Natural killer cell treated with Interleukin-12 subunit alpha and Interleukin-12 subunit beta and Interleukin-15 and Interleukin-18, amount 100 ng/mL, for 72 hours (primary cell): ENCODE measurements at places on chromosomes 5 and 9. TPM values are rescaled to one million over a fixed set of nuclear protein-coding genes. Genes with fewer than 3 reads are reported as not detected.

- no peak for DNase-seq
These were observed 627.3 kb upstream of the NUDT12 start for GRCh38 chr5:104189909-104190308.

- DNase-seq: no peak
These were observed 401.0 kb upstream of the SLC24A2 start for GRCh38 chr9:20189871-20190270.

GRCh38 chr5:122849771-122850170 is 4.4 kb downstream of the SNX24 start:
- DNase-seq: no peak

GRCh38 chr5:158126442-158127405 is 267.8 kb upstream of the CLINT1 start:
- no peak for DNase-seq

DNA sequence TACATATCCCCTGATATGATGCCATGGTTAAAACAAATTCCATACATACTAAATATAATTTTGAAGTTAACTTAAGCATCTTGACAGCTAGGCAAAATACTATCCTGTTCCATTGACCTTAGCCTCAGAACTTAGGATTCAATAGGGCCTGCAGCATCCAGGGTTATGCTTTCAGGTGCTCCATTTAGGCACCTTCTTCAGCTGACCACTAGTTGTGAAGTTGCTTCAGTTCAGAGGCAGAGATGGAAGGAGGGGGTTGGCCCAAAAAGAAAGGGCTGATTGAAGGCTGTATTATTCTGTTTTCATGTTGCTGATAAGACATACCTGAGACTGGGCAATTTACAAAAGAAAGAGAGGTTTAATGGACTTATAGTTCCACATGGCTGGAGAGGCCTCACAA is 7.0 kb upstream of the NREP start:
- no peak for DNase-seq

Gene IFNA2
- not detected for total RNA-seq

Gene COL23A1
- total RNA-seq: 0.17 TPM
